ENCODE measurements at places on chromosomes 1 and 21.
A peak's percentile ranks its signal among the peaks of the same experiment; 100 is the strongest.

- no peak for DNase-seq
Measured at GRCh38 chr21:40646651-40647050, 200.3 kb downstream of the DSCAM start.

- peak; percentile 42 for DNase-seq
Measured at GRCh38 chr1:55337801-55338447, 122.8 kb upstream of the USP24 start.

DNA sequence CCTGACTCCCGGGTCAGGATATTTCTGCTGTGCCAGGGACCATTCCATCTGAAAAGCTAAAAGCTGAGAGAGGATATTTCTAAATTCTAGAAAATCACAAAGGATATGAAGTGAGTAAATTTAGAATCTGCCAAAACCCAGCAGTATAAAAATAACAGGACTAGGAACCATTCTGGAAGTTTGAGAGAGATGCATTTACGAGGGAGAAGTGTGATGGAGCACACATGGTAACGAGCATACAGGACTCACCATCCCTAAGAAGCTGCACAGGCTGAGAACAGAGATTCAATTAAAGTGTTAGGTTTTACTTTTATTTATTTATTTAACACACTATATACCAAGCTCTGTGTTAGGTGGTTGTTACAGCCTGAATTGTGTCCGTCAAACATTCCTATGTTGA is 116.3 kb downstream of the GLUL start:
- no peak for DNase-seq

GRCh38 chr1:14788080-14788479 is 189.6 kb downstream of the KAZN start:
- DNase-seq, result no peak

DNA sequence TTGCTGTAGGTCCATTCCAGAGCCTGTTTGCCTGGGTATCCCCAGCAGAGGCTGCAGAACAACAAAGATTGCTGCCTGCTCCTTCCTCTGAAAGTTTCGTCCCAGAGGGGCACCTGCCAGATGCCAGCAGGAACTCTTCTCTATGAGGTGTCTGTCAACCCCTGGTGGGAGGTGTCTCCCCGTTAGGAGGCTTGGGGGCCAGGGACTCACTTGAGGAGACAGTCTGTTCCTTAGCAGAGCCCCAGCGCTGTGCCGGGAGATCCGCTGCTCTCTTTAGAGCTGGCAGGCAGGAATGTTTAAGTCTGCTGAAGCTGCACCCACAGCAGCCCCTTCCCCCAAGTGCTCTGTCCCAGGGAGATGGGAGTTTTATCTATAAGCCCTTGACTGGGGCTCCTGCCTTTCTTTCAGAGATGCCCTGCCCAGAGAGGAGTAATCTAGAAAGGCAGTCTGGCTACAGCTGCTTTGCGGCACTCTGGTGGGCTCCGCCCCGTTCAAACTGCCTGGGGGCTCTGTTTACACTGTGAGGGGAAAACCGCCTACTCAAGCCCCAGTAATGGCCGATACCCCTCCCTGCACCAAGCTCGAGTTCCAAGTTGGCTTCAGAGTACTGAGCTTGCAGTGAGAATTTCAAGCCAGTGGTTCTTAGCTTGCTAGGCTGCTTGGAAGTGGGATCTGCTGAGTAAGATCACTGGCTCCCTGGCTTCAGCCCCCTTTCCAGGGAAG is 8.7 kb upstream of the SLC25A24 start:
- no peak for DNase-seq
